Stimulated activated CD4-positive, alpha-beta T cell treated with anti-CD3 and anti-CD28 coated beads, TNF-alpha, amount 100 ng/mL, for 4 hours (primary cell): ENCODE measurements at places on chromosomes 2 and 18.

- no peak for DNase-seq
Measured at GRCh38 chr2:74333175-74333574, 10.0 kb downstream of the SLC4A5 start.

DNA sequence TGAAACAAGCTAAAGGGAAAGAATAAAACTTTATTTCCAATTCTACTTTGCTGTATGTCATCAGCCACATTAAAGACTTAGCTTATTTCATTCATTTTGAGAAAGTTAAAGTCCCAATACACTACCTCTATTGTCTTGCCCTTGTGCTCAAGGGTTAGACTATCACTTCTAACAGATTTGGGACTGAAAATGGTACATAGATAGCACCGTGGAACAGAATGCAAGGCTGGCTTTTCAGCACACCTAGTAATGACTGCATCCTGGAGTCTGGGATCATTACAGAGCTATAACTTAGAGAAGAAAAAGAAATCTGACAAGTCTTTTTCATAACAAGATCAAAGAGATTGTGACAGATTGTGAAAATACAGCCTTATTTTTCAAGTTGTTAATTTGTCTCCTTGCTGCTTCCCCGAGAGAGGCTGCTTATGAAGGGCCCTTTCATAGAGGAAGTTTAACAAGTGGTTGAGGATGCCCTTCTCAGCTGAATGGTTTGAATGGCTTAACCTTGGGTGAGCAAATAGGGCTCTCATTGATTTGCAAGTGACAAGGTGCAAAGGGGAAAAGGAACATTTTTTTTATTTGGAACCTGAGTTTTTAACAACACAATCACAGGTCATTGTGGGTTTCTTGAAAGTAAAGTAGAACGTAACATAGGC, 371.8 kb downstream of the EPHA4 start:
- DNase-seq, result no peak

GRCh38 chr2:150063931-150064548, 423.4 kb downstream of the RND3 start:
- DNase-seq, result no peak

GRCh38 chr2:64846177-64846576, 143.0 kb upstream of the SLC1A4 start:
- DNase-seq, result no peak

DNA sequence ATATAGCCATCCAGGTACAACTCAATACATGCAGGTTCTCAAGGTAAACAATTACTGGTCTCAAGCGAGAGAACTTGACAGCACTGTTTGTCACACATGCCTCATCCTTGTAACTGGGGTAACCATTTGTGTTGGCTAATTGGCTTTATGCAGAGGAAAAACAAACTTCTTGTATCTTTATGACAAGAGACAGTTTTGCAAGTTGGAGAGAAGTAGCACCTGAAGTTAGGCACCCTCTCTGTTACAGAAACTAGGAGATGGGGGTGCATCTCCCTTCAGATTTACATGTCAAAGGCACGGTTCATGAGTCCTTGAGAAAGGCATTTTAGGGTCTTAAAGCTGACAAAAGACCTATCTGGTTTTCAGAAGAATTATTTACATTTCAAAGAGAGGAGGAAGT, 241.7 kb downstream of the CD226 start:
- DNase-seq, result no peak
